ENCODE measurements at places on chromosomes 11 and 22.

GRCh38 chr11:44179173-44179572, 83.7 kb downstream of the EXT2 start:
- H3K36me3 ChIP-seq = no peaks in the 10 kb centered on the region
- no peaks in the 10 kb centered on the region for H3K27me3 ChIP-seq
- peaks cover 9% of the 10 kb centered on the region for H3K4me1 ChIP-seq
- no peak for DNase-seq
- H3K4me3 ChIP-seq = no peak overlapping the region

- no peak overlapping the region for H3K27ac ChIP-seq
- H3K27me3 ChIP-seq = no peaks in the 10 kb centered on the region
- no peak overlapping the region for H3K4me3 ChIP-seq
- H3K4me1 ChIP-seq = peaks cover 3% of the 10 kb centered on the region
Measured at GRCh38 chr11:9228091-9228490, 37.1 kb downstream of the DENND5A start.

GRCh38 chr22:43131773-43132501, 11.3 kb downstream of the MCAT start:
- H3K4me1 ChIP-seq = no peaks in the 10 kb centered on the region
- no peak overlapping the region for H3K4me3 ChIP-seq
- H3K36me3 ChIP-seq = peaks cover 58% of the 10 kb centered on the region
- DNase-seq = no peak
- H3K27me3 ChIP-seq = peaks cover 2% of the 10 kb centered on the region
- H3K27ac ChIP-seq = no peak overlapping the region

DNA sequence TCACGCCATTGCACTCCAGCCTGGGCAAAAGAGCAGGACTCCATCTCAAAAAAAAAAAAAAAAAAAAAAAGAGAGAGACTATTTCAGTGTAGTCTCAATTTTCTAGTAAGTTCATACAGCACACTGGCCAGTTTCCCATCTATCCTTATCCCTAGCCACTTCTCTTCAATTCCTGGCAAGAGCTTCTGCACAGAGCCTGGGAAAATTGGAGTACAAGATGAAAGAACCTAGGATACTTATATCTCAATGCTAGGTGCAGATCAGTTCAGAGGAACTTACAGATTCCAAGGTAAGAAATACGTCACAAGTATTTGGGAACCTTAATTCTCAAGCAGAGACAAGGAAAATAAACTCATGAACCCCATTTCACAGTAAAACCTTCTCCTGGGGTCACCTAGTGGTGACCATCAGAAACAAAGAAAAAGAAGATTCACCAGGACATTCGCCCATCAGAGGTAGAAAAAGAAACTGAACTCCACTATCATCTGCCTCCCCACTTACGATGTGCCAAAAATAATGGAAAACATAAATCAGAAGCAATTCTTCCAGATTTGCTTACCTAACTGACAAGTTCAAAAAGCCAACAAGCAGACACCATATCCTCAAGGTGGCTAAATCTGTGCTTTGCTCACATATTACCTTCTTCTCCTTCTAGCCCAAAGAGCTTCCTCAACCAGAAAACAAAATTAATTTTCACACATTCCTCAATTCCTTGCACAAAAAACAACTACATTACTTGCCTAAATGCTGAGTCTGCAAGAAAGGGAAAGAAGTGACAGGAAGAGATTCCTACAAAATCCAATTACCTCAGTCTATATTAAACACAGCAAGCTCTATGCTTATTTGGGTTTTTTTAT, 4.9 kb downstream of the DENND5A start:
- no peaks in the 10 kb centered on the region for H3K4me1 ChIP-seq
- no peak overlapping the region for H3K27ac ChIP-seq
- H3K36me3 ChIP-seq = no peaks in the 10 kb centered on the region
- no peak for DNase-seq
- H3K4me3 ChIP-seq = no peak overlapping the region
- H3K27me3 ChIP-seq = no peaks in the 10 kb centered on the region

DNA sequence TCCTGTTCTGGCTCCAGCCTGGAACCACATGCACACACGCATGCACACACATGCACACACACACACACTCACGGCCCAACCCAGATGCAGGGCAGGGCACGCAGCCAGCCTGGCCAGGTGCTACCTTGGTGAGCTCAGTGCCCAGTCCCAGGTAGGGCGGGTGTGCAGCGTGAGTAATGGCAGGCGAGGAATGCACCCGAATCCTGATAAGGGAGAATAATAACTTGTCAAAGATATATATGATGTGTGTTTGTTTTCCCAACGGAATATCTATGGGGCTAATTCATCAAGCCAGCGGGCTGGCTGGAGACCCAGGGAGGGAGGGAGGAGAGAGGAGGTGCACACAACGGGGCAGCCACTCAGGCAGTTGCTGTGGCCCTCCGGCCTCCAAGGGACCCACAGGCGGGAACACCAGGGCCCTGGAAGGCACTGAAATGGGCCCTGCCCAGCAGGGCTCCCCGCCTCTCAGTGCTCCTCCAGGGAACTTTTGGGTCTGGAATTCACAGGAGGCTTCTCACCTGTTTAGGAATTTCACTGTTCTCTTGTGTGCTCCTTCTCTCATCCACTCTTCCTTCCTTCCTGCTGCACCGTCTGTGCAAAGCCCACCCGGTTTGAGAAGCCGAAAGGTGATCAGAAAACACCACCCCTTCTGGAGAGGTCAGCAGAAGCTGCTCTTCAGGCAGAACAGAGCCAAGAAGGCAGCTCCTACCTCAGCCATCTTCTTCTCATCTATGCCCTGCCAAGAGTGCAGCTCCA, 79.0 kb downstream of the BUD13 start:
- no peaks in the 10 kb centered on the region for H3K27me3 ChIP-seq
- DNase-seq = no peak
- peaks cover 10% of the 10 kb centered on the region for H3K4me1 ChIP-seq
- H3K36me3 ChIP-seq = no peaks in the 10 kb centered on the region
- H3K4me3 ChIP-seq = no peak overlapping the region

DNA sequence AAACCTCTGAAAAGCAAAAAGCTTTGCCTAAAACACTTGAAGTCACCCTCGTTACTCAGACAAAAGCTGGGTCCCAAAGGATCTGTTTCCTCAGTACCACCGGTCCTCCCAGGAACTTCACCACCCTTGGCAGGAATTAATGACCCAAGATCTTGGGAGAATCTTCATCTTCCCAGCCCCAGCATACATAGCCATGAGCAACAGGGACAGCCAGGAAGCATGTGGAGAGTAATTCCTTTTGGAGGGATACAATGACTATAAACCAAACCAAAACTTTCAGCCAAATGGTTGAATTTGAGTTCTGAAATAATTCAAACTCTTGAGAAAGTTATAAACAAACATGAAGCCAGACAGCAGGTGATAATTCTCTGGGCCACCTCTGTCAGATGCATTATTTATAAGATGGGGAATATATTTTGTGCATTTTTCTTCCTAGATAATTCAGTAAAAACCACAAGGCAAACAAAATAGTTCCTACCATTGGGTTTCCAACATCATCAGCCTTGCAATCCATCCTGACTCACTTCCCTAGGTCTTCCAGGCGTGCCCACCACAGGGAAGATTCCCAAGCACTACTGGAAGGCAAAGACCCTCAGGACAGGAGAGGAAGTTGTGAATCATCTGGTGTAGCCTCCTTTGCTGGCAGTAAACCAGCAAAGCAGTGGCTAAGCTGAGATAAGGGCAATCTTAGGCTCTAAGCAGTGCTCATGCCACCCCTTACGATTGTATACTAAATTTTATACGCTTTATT, 71.7 kb upstream of the DRD2 start:
- H3K4me3 ChIP-seq = no peak overlapping the region
- H3K36me3 ChIP-seq = no peaks in the 10 kb centered on the region
- H3K4me1 ChIP-seq = no peaks in the 10 kb centered on the region
- H3K27me3 ChIP-seq = no peaks in the 10 kb centered on the region

DNA sequence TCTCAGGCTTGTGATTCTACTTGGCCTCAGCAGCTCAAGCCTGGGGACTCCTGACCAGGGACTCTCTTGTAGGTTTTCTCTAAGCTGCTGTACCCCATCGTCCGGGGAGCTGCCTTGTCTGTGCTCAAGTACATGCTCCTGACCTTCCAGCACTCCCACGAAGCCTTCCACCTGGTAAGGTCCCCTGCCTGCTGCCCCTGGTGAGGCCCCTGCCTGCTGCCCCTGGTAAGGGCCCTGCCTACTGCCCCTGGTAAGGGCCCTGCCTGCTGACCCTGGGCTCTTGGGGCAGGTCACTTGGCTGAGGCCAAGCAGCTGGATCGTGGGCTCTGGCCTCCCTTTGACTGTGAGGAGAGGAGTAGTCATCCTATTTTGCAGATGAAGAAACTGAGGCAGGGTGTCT, 11.3 kb downstream of the USP35 start:
- H3K36me3 ChIP-seq = no peaks in the 10 kb centered on the region
- no peaks in the 10 kb centered on the region for H3K4me1 ChIP-seq
- H3K4me3 ChIP-seq = no peak overlapping the region
- no peak for DNase-seq
- no peaks in the 10 kb centered on the region for H3K27me3 ChIP-seq

DNA sequence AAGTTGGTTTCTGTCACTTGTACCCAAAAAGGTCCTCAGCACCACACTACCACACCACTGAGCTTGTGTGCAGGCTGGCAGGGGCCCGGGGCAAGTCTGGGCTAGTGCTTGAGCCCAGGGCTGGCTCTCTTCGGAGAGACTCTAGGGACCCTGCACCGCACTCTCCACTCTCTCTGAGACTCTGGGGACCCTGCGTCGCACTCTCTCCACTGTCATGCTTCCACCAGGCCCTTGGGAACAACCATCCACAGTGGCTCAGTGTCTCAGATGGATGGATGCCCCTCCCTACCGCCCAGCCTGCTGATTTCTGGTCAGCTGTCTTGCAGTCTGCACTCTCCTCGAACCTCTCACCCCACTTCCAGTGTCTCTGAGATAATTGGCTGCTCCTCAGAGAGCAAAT, 2.0 kb upstream of the SBF1 start:
- H3K27ac ChIP-seq = no peak overlapping the region
- no peak for DNase-seq
- peaks cover 12% of the 10 kb centered on the region for H3K4me1 ChIP-seq
- H3K4me3 ChIP-seq = no peak overlapping the region
- H3K36me3 ChIP-seq = no peaks in the 10 kb centered on the region
- H3K27me3 ChIP-seq = peaks cover 23% of the 10 kb centered on the region
